ENCODE measurements at places on chromosomes 7 and 10. TPM values are rescaled to one million over a fixed set of nuclear protein-coding genes. Genes with fewer than 3 reads are reported as not detected.

Gene PTCD1
- 3.7 TPM for total RNA-seq

Gene NUTM2E
- not detected for total RNA-seq

Gene BUD31
- 75.5 TPM for total RNA-seq

Gene HILPDA
- 10.2 TPM for total RNA-seq

Gene GTF2IRD2
- total RNA-seq, result 2.9 TPM

Gene LEP
- total RNA-seq, result not detected

Gene SPDYE1
- total RNA-seq, result not detected

Gene ZNF804B
- total RNA-seq, result not detected

Gene CACNB2
- under 0.01 TPM for total RNA-seq

Gene ANLN
- 14.4 TPM for total RNA-seq
